ENCODE measurements at places on chromosomes 5 and 9.

- no peak for DNase-seq
Observed at GRCh38 chr5:103422756-103423155, 139.8 kb downstream of the NUDT12 start.

- no peak for DNase-seq
Observed at GRCh38 chr5:144206141-144206540, 35.5 kb downstream of the KCTD16 start.

DNA sequence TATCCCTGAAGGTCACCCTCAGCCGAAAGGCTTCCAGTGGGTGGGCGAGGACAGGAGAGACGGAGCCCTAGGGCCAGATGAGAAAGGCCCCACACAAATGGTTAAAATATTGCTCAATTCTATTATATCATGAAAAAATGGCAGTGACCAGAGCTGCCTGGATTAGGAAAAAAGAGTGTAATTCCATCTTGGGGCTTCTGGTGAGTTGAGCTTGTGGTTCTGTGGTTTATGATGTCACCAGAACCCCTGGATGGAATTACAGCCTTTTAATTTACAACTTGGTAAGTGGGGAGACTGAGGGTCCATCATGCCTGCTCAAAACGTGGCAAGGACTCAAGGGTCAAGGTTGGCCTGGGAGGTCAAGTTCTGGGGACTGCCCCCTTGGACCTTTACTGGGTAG is 55.5 kb upstream of the STC2 start:
- no peak for DNase-seq

GRCh38 chr9:126435105-126435504 is 108.5 kb downstream of the MVB12B start:
- no peak for DNase-seq

GRCh38 chr5:57937025-57937424 is 454.4 kb upstream of the ACTBL2 start:
- no peak for DNase-seq

GRCh38 chr5:56356836-56357160 is 123.7 kb upstream of the ANKRD55 start:
- DNase-seq = no peak

- no peak for DNase-seq
Observed at GRCh38 chr5:159631001-159631400, 285.3 kb upstream of the ADRA1B start.

- no peak for DNase-seq
Observed at GRCh38 chr9:105859428-105860091, 165.2 kb downstream of the TMEM38B start.

GRCh38 chr9:124960409-124960752 is 19.5 kb upstream of the GOLGA1 start:
- DNase-seq = no peak

DNA sequence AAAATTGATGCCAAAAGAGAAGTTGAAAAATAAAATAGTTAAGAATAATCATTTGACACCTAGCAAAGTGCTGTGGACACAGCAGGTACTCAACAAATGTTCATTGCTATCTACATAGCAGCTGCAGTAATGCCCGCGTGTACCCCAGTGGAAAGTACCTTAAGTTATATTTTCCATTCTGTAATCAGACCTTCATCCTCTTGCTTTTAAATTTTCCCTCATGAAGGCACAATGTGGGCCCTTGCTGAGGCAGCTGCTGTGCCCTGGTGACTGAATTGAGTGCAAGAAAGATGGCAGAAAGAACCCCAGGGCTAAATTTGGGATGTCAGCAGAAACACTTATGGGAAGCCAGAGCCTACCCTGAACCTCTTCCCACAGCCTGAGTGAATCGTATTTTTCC is 65.9 kb downstream of the CYFIP2 start:
- DNase-seq = no peak

DNA sequence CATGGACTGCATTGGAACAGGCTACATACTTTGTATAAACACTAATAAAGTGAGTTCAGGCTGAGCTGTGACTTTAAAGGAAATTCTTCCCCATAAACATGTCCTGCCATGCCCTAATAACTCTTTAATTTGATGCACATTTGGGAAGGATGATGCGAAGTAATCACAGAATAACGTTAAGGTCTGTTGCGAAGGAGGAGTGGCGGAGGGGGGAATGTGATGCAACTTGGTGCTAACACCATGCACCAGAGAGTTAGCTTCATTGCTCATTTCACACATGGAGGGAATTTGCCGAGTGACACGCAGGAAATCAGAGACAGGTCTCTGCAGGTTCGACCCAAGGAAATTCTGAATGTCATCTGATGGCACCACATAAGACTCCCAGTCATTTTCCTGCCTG is 32.9 kb downstream of the SLIT3 start:
- no peak for DNase-seq

GRCh38 chr5:89546657-89547056 is 663.7 kb upstream of the MEF2C start:
- no peak for DNase-seq

- no peak for DNase-seq
Observed at GRCh38 chr9:129420721-129421120, 200.2 kb downstream of the C9orf50 start.

GRCh38 chr5:127744241-127744640 is 41.0 kb downstream of the CCDC192 start:
- no peak for DNase-seq

DNA sequence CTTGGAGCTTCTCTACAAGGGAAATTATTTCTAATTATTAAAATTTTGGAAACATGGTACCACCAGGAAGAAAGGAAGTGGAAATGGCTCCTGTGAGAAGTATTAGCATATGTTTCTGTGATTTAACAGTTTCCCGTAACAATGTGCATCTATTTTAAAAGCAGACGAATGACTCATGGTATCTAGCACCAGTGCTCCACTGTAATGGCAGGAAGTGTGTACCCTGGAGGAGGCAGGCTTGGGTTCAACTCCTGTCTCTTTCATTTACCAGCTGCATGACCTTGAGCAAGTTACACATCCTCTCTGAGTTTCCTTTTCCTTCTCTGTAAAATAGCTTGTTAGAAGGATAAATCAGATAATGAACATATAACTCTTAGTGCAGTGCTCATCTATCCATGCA is 41.0 kb upstream of the ANGPTL2 start:
- no peak for DNase-seq

Data from activated CD4-positive, alpha-beta T cell treated with anti-CD3 and anti-CD28 coated beads for 1 hour (primary cell).